ENCODE measurements at places on chromosomes 5 and 9.

GRCh38 chr9:137592767-137593166 is 2.5 kb upstream of the ZMYND19 start:
- DNase-seq, result no peak

- peak; percentile 91 for DNase-seq
Observed at GRCh38 chr5:170278611-170279458, 18.7 kb downstream of the LCP2 start.

- peak; percentile 48 for DNase-seq
Observed at GRCh38 chr9:3478549-3478953, 47.2 kb downstream of the RFX3 start.

GRCh38 chr5:89697581-89697980 is 712.0 kb downstream of the CETN3 start:
- no peak for DNase-seq

DNA sequence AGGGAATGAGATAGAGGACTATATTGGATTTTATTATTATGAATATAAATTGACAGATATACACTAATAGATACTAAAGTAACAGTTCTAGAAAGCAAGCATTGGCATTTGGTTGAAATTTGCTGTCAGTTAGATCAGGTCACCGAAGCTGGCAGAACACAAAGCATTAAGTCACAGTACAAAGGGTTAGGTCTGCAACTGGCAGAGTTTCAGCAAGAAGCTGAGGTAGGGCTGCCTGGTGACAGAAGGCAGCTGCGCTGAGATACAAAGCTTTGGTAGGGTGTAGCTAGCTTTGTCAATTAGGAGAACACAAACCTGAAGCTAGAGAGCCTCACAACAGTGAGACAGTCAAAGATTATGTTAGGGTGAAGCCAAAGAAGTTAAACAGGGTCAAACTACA is 6.3 kb upstream of the CSNK1G3 start:
- no peak for DNase-seq

DNA sequence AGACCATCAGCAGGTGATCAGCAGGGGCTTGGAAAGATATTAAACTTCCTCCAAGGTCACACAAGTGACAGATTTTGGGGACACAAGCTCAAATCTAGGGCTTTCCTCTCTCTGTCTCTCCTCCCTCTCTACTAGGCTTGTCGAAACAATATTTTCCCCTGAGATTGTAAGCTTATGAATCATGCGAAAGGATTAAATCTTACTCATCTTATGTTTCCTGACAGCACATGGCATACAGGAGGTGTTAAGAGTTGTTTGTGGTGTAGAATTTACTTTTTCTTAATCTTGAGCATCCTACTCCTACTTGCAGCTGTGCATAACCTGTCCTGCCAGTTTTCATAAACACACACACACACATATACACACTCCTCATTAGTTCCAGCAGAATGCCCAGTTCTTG is 186.3 kb downstream of the MARCHF11 start:
- no peak for DNase-seq

DNA sequence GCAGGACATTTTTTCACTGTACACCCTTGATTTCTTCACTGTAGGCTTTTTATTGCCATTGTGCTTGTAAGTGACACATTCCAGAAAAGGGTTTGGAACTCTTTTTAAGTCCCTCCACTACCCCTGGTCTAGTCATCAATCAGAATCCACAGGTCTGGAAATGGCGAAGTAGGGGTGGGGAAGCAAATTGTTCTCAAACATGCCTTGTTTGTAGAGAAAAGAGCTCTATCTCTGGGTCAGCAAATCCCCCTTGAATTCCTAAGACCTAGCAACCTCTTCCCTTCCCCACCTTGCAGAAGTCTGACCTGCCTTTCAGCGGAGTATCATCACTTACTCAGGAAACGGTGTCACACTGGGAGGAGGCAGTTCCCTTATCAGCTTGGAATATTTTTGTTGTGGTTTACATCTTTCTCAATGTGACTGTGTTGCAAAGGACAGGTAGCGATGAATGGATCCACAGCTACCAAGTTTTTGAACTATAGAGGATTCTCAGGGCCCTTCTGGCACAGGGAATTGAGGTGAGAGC is 3.2 kb downstream of the SH3RF2 start:
- DNase-seq, result no peak

DNA sequence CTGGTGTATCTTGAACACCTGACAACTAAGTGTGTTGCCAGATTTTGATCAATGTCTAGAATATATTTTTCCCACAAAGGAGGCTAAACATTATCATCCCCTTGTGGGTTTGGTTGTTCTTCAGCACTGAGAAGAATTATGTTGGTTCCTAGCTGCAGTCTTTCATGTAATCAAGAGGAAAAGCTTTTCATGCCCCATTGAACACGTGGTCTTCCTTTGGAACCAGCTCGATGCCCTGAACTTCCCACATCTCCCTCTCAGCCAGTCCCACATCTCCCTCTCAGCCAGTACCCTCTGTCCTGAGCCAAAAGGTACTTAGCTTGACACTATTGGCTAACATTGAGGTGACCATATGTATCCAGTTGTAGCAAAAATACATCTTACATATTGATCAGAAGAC is 36.7 kb upstream of the ZSWIM6 start:
- DNase-seq, result no peak

DNA sequence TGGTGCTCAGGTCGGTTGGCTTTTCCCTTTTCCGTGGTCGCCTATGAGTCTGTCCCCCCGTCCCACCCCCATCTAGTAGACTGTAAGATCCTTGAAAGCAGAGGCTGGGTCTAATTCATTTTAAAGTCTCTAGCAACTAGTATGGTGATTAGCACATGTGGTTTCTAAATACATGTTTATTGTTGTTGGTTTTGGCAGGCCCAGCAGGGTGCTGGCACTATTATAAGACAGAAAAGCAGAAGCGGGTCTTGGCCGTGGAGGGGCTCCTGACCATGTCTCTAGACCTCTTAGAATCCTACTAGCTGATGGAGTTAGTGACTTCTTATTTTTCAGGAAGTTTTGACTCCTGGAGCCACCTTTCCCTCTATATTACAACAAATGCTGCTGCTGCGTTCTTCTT is 61.5 kb upstream of the TNFSF8 start:
- DNase-seq, result no peak

DNA sequence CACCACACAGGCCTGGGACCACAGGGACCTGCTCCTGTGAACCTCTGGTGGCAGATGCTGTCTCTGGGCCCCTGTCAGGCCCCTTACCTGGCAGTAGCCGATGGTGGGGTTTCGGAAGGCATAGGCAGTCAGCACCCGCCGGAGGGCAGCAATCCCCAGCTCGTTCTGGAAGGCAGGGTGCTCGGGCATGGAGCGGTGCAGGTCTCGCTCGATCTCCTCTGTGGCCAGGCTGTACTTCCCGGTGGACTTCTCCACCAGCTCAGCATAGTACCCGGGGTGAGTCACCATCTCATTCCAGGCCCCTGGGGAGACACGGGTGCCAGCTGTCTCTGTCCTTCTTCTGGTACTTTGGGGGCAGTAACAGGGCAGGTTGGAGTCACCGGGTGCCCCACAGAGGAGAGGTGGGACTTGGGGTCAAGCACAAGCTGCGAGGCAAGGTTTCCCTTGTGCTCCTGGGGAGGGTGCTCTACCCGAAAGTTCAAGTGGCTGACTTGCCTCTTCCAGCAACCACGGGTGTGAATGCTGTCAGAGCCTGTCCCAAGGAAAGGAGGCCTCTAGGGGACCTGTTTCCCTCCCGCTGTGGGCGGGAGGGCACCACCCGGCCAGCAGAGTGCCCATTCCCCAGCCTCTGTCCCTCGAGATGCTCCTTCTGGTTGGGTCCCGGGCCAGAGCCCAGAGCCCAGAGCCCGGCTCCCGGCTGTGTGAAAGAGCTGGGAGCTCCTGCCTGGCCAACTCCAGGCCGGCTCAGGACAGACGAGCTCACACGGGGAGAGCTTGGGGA is 19.8 kb upstream of the MRNIP start:
- no peak for DNase-seq

- no peak for DNase-seq
Observed at GRCh38 chr9:85142496-85142911, 473.0 kb downstream of the NTRK2 start.

- DNase-seq, result no peak
Observed at GRCh38 chr5:79876456-79876855, 114.6 kb downstream of the MTX3 start.

- DNase-seq, result no peak
Observed at GRCh38 chr5:93665648-93666047, 75.8 kb downstream of the POU5F2 start.
